ENCODE measurements at places on chromosomes 12 and 14.

- no peak for DNase-seq
Measured at GRCh38 chr14:41925409-41925808, 318.7 kb downstream of the LRFN5 start.

DNA sequence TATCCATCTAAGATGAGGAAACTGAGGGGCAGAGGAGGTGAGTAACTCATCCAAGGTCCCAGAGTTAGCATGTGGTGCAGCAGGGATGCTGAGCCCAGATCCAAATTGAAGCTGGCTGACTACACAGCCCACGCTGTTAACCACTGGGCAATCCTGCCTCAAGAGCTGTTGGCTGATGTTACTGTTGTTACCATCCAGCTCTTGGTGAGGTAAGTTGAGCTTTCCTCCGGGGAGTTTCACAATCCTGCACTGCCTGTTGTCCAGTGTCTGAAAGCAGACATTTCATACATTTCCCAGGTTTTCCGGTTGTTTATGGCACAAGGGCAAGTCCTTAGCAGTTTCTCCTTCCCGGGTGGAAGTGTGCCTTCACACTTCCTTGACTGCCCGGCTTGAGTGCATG is 14.5 kb downstream of the CYP46A1 start:
- DNase-seq: no peak

- DNase-seq: no peak
Measured at GRCh38 chr14:90514015-90514398, 117.2 kb downstream of the CALM1 start.

GRCh38 chr14:91113829-91114078 is at the start of gene DGLUCY:
Gene DGLUCY, plus strand, starts transcription at chr14:91114073. Its CDS starts 46,222 bp downstream, at chr14:91160295.
- DNase-seq: peak; percentile 58

DNA sequence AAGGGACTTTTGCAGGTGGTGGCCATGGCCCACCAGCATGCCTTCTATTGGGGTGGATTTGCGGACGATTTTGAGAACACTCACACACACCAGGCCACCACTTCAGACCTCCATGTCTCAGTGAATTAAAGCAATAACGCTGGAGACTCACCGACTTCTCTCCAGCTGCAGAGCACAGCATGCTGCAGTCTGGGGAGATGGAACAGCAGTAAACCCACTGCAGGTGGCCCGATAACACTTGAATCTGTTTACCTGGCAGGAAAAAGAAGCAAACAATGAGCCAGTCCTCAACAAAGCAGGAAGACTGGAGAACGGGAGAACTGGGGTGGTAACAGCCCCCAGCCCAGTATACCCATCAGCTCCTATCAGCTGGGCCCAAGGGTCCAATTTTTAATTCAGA is 21.6 kb downstream of the RFC5 start:
- DNase-seq: no peak

GRCh38 chr12:100624571-100624970 is 51.1 kb downstream of the GAS2L3 start:
- no peak for DNase-seq

GRCh38 chr12:113161415-113162016 is 12.0 kb downstream of the CFAP73 start:
- no peak for DNase-seq

DNA sequence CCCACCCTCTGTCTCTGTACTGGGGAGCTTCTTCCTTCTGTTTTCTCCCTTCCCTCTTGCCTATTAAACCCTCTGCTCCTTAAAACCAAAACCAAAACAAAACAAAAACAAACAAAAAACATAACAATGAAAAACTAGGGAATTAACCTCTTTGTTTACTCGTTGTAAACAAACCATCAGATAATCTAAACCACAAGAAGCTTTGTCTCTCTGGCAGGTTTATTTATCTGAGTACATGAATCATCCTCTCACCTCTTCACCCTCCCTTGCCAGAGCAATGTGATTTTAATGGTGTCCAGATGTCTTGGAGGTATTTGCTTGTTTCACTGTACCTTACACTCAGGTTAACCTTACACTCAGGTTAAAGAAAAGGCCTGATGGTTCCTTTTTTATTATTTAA is 66.1 kb downstream of the DYRK2 start:
- DNase-seq: no peak

- peak; percentile 46 for DNase-seq
Measured at GRCh38 chr12:85076688-85077430, 40.7 kb downstream of the LRRIQ1 start.

DNA sequence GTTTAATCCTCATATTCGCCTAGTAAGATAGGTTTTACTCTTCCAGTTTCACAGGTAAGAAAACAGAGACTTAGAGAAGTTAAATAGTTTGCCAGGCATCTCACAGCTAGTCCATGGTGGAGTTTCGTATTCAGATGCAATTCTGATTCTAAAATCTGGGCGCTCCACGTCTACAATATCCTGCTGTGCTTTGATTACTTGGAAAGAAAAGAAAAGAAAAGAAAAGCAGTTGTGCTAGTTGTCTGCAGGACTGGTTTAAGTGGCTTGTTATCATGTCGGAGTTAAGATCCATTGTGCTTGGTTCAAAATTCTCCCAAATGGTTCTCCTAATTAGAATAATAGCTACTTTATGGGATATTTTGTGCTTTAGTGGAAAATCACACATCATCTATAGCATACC is 18.6 kb downstream of the AKAP3 start:
- no peak for DNase-seq

- DNase-seq: no peak
Measured at GRCh38 chr12:41437563-41437962, 249.4 kb downstream of the PDZRN4 start.

DNA sequence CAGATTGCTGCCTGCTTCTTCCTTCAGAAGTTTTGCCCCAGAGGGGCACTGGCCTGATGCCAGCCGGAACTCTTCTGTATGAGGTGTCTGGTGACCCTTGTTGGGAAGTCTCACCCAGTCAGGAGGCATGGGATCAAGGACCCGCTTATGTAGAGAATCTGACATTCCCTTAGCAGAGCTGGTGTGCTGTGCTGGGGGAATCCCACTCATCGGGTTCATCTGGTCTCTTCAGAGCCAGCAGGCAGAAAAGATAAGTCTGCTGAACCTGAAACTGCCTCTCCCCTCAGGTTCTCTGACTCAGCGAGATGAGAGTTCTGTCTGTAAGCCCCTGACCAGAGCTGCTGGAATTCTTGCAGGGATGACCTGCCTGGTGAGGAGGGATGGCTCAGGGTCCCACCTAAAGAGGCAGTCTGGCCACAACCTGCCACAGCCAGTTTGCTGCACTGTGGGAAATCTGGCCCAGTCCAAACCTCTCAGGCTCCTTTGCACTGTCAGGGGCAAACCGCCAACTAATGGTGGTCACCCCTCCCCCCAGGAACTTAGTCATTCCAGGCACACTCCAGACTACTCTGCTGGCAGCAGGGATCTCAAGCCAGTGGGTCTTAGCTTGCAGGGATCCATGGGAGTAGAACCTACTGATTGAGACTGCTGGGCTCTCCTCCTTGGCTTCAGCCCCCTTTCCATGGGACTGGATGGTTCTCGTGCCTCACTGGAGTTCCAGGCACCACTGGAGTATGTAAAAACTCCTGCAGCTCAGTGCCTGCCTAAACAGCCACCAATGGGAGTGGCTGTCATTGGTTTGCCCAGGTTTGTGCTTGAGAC is 4.1 kb downstream of the CLEC2D start:
- DNase-seq: no peak

DNA sequence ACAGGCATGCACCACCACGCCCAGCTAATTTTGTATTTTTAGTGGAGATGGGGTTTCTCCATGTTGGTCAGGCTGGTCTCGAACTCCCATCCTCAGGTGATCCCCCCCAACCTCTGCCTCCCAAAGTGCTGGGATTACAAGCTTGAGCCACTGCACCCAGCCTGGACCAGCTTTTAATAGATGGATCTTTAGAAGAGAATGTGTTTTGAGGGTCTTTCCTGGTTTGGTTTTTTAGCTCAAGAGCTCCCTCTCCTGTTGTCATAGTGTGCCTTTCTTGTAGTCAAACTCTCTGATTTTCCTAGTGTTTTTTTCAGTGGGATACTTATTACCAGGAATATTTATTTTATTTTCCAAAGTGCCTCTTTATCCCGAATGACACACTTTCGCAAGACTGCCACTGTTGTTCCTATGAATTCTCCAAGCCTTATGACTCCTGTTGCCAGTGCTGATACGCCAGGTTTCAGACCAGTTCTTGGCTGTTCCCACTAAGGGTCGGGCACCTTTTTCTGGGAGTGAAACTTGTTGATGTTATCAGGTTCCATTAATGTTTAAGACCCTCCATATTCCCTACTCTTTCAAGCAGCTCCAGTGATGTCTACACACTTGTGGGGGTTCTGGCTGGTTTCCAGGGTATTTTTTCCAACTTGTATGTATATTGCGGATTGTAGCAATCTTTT is 31.5 kb upstream of the LIMA1 start:
- DNase-seq: no peak

DNA sequence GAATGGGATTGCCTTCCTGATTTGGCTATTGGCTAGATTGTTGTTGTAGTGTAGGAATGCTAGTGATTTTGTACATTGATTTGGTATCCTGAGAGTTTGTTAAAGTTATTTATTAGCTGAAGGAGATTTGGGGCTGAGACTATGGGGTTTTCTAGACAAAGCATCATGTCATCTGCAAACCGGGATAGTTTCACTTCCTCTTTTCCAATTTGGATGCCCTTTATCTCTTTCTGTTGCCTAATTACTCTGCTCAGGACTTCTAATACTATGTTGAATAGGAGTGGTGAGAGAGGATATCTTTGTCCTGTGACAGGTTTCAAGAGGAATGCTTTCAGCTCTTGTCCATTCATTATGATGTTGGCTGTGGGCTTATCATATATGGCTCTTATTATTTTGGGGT is 265.7 kb upstream of the MGAT4C start:
- no peak for DNase-seq

GRCh38 chr12:58907391-58907790 is 12.9 kb downstream of the LRIG3 start:
- DNase-seq: no peak

Measured in AML-193 (cell line).